ENCODE measurements at places on chromosomes 2 and 18.

- no peaks in the 10 kb centered on the region for H3K4me1 ChIP-seq
- H3K27ac ChIP-seq = no peak overlapping the region
- H3K36me3 ChIP-seq = no peaks in the 10 kb centered on the region
- DNase-seq = no peak
- H3K4me3 ChIP-seq = no peak overlapping the region
- no peaks in the 10 kb centered on the region for H3K27me3 ChIP-seq
Observed at GRCh38 chr2:234142530-234142929, 92.0 kb downstream of the SPP2 start.

DNA sequence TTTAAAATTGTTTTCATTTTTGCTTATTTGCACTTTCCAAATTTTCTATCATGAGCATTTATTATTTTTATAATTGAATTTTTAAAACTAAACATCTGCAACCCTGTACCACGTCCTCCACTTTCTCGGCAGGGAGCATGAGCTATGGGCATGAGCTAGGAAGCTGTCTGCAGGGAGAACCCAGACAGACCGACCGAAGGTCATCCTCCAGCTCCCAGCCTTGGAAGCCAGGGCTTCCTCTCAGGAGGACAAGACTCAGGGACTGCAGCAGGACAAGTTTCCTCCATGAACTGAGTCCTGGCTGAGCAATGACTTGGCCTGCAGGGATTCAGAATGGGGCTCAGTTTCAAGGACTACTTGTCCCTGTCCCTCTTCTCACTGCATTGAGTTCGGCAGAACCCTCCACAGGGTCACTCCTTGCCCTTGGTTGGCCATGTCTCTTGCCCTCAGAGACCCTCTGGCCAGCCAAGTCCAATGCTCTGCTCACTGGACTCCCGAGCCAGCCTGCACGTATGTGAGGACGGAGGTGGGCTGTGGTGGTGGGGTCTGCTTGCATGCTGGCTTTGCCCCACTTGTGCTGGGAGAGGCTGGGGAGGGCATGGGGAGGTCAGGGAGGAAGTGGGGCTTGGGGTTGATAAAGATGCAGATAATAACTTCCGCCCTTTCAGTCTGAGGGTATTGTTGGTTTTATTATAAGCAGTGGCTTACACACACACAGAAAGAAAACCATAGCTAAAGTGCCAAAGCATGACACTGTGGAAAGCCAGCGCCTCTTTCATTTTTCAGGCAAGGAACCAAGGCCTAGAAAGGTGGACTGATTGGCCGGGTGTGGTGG lies 6.6 kb downstream of the NMUR1 start:
- no peaks in the 10 kb centered on the region for H3K27me3 ChIP-seq
- H3K36me3 ChIP-seq = no peaks in the 10 kb centered on the region
- H3K4me1 ChIP-seq = peaks cover 3% of the 10 kb centered on the region
- DNase-seq = no peak

DNA sequence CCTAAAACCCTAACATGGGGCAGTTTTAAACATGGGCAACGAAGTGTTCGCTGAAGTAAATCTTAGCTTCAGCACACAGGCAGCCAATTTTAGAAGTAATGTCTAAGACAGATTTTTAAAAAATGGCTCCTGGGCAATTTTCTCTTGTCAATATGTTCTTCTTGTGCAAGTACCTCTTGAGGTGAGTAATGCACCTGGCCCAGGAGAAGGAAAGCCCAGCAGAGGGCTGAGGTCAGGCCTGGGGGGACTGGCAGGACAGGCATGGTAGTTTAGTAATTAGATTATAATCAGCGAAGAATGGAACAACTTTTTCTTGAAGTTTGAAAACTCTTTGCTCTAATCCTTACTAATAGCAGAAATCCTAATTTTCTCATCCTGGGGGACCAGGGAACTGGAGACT lies 77.6 kb downstream of the SPRED2 start:
- H3K27me3 ChIP-seq = no peaks in the 10 kb centered on the region
- H3K4me1 ChIP-seq = peaks cover 19% of the 10 kb centered on the region
- no peak overlapping the region for H3K4me3 ChIP-seq
- DNase-seq = no peak

DNA sequence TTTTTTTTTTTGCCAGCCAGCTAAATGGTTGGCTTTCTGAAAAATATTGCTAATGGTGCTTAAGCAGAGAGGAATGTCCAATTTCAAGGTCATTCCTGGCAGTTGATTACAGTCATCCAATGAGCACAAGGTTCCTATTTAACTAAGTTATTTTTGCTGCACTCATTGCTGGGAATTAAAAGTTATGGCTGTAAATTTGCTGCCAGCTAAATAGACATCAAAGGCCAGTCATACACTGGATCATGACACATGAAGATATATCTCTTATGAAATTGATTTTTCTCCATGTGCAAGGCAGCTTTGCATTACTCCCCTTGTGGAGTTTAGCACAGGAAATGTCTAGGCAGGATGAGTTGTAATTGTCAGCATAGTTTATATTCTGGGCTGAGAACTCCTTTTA lies 1898.4 kb upstream of the CELF4 start:
- no peak overlapping the region for H3K4me3 ChIP-seq
- DNase-seq = no peak
- H3K27me3 ChIP-seq = no peaks in the 10 kb centered on the region
- H3K27ac ChIP-seq = no peak overlapping the region
- no peaks in the 10 kb centered on the region for H3K36me3 ChIP-seq

DNA sequence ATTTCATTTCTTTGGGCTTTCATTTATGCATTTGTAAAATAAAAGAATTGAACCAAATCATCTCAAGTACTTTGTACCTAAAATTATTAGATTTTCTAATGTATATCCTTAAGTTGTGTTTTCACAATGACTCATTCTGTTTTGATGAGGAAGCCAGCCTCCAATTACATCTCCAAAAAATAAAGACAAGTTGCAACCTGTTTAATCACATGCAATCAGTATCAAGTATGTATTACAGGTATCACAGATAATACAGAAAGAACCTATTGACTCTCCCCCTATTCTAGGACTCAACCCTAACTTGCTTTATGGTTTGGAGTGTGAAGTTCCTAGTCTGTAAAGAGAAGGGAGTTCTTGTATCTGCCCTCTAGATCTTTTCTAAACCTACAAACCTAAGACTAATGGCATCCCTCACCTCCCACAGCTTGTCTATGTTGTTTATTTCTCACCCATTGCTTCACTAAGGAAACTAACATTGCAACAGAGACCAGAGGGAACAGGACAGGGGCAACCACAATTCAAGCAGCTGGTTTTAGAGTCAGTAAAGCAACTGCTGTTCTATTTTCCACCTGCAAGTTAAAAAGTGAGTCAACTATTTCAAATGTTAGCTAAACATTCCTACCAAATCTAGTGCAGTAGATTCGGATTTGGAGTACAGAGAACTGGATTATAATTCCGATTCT lies 141.1 kb upstream of the ETAA1 start:
- H3K4me3 ChIP-seq = no peak overlapping the region
- H3K27me3 ChIP-seq = no peaks in the 10 kb centered on the region
- H3K4me1 ChIP-seq = peaks cover 4% of the 10 kb centered on the region
- DNase-seq = no peak
- H3K36me3 ChIP-seq = no peaks in the 10 kb centered on the region
- H3K27ac ChIP-seq = no peak overlapping the region

- no peak overlapping the region for H3K27ac ChIP-seq
- no peak overlapping the region for H3K4me3 ChIP-seq
- no peaks in the 10 kb centered on the region for H3K36me3 ChIP-seq
- no peaks in the 10 kb centered on the region for H3K4me1 ChIP-seq
Observed at GRCh38 chr2:20998972-20999905, 44.6 kb downstream of the APOB start.

DNA sequence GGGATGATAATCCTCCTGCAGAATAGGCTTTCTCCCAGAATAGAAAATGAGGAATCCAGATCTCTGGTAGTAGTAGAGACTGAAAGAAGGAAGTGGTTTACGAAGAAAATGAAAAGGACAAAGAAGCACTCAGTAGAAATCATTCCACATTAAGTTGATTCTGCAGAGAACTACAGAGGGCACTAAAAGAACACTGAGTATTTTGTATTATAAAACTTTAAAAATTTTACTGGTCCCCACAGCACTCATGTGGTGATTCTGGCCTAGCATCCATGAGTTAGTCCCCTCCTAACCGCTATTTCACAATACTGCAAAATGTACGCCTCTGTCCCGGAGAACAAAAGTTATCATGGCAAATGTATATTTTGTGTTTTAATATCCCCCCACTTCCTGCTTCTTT lies 42.9 kb upstream of the SLC35F5 start:
- H3K36me3 ChIP-seq = no peaks in the 10 kb centered on the region
- H3K4me3 ChIP-seq = no peak overlapping the region
- DNase-seq = no peak
- H3K27me3 ChIP-seq = no peaks in the 10 kb centered on the region

GRCh38 chr18:10042492-10042891 lies 128.7 kb downstream of the VAPA start:
- H3K27ac ChIP-seq = no peak overlapping the region
- H3K4me3 ChIP-seq = no peak overlapping the region
- H3K4me1 ChIP-seq = no peaks in the 10 kb centered on the region
- H3K27me3 ChIP-seq = no peaks in the 10 kb centered on the region

GRCh38 chr2:234135750-234136221 lies 85.3 kb downstream of the SPP2 start:
- H3K27me3 ChIP-seq = peaks cover 5% of the 10 kb centered on the region
- no peaks in the 10 kb centered on the region for H3K36me3 ChIP-seq
- H3K27ac ChIP-seq = no peak overlapping the region
- DNase-seq = peak; percentile 42
- no peak overlapping the region for H3K4me3 ChIP-seq
- peaks cover 8% of the 10 kb centered on the region for H3K4me1 ChIP-seq

GRCh38 chr2:239670463-239671120 lies 269.8 kb upstream of the HDAC4 start:
- DNase-seq = no peak
- no peaks in the 10 kb centered on the region for H3K27me3 ChIP-seq
- no peaks in the 10 kb centered on the region for H3K4me1 ChIP-seq
- no peak overlapping the region for H3K27ac ChIP-seq

- H3K27me3 ChIP-seq = no peaks in the 10 kb centered on the region
- no peak for DNase-seq
- no peak overlapping the region for H3K4me3 ChIP-seq
- no peaks in the 10 kb centered on the region for H3K4me1 ChIP-seq
Observed at GRCh38 chr18:35682281-35682867, 100.8 kb downstream of the GALNT1 start.

- no peak overlapping the region for H3K27ac ChIP-seq
- no peaks in the 10 kb centered on the region for H3K4me1 ChIP-seq
- DNase-seq = no peak
- H3K4me3 ChIP-seq = no peak overlapping the region
Observed at GRCh38 chr18:62660691-62661090, 54.6 kb upstream of the PHLPP1 start.

- H3K36me3 ChIP-seq = no peaks in the 10 kb centered on the region
- no peak overlapping the region for H3K4me3 ChIP-seq
- peak overlapping the region; percentile 86 for H3K27ac ChIP-seq
- no peaks in the 10 kb centered on the region for H3K27me3 ChIP-seq
- no peak for DNase-seq
Observed at GRCh38 chr18:35038881-35039491, 2.2 kb upstream of the MAPRE2 start.

DNA sequence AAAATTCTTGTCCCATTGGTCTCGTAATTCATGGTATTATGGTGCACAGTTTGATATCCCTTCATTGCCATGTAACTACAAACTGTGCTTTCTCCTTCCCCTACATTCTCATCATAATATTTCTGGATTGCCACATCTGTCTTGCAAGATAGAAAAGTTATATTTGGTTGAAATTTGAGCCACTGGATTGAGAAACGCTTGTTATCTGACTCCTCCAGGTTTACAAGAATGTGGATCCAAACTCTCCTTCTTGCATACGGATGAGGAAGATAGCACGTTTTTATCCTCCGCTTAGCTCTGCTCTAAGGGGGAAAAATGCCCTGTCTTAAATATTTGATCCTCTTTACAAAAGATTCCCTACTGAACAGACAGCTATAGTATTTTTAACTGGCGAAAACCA lies 438.2 kb downstream of the TSN start:
- H3K4me3 ChIP-seq = no peak overlapping the region
- no peaks in the 10 kb centered on the region for H3K27me3 ChIP-seq
- H3K27ac ChIP-seq = no peak overlapping the region
- H3K4me1 ChIP-seq = no peaks in the 10 kb centered on the region
- DNase-seq = no peak
- no peaks in the 10 kb centered on the region for H3K36me3 ChIP-seq

- no peaks in the 10 kb centered on the region for H3K27me3 ChIP-seq
Observed at GRCh38 chr18:74896390-74896991, 298.8 kb downstream of the ZNF407 start.

DNA sequence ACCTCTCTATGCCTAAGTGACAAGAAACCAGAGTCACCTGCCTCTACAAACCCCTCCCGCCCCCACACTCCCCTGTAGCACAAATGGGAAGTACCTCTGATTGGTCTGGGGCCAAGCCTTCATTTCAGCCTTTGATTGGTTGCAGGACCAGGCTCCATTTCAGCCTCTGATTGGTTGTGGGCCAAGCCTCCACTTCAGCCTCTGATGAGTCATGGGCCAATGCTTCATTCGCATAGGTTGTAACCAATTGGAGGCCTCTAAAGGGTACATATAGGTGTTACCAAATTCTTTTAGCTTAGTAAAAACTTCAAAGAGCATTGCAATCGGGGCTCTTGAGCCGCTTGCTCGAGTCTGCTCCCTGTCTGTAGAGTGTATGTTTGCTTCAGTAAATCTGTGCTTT lies 25.0 kb downstream of the CCDC102B start:
- H3K27me3 ChIP-seq = no peaks in the 10 kb centered on the region
- DNase-seq = no peak
- H3K27ac ChIP-seq = no peak overlapping the region
- H3K4me3 ChIP-seq = no peak overlapping the region
- H3K36me3 ChIP-seq = no peaks in the 10 kb centered on the region
- H3K4me1 ChIP-seq = no peaks in the 10 kb centered on the region

DNA sequence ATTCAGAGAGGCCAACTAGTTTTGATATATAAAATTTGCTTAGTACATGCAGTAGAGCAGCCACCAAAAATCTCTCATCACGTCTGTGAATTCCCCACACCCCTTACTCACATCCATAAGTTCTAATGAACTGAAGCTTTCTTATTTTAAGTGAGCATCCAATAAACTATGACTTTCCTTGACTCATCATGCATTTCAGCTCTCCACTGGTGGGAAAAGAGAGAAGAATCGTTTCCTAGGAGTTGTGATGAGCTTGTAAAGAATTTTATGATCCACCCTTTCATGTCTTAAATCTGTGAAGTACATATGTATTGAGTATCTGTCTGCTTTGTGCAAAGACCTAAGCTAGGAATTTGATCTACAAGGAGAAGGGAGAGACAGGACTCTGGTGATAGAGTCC lies 428.6 kb downstream of the SETBP1 start:
- no peak overlapping the region for H3K27ac ChIP-seq
- no peak for DNase-seq
- H3K4me1 ChIP-seq = peaks cover 12% of the 10 kb centered on the region
- H3K4me3 ChIP-seq = no peak overlapping the region

- H3K27me3 ChIP-seq = no peaks in the 10 kb centered on the region
- no peak overlapping the region for H3K27ac ChIP-seq
- H3K4me1 ChIP-seq = no peaks in the 10 kb centered on the region
- DNase-seq = no peak
- H3K4me3 ChIP-seq = no peak overlapping the region
Observed at GRCh38 chr2:152555048-152555447, 162.2 kb downstream of the PRPF40A start.

GRCh38 chr18:37222999-37223378 lies 342.6 kb downstream of the CELF4 start:
- DNase-seq = no peak
- H3K36me3 ChIP-seq = peaks cover 7% of the 10 kb centered on the region
- no peaks in the 10 kb centered on the region for H3K27me3 ChIP-seq
- no peak overlapping the region for H3K4me3 ChIP-seq

All from left lung (tissue), 14 donors.